ENCODE measurements at places on chromosomes 1 and 21.

GRCh38 chr1:97042551-97042950 lies 321.0 kb downstream of the PTBP2 start:
- no peak for DNase-seq

GRCh38 chr1:2202843-2203601 lies 8.4 kb upstream of the FAAP20 start:
- DNase-seq = no peak

DNA sequence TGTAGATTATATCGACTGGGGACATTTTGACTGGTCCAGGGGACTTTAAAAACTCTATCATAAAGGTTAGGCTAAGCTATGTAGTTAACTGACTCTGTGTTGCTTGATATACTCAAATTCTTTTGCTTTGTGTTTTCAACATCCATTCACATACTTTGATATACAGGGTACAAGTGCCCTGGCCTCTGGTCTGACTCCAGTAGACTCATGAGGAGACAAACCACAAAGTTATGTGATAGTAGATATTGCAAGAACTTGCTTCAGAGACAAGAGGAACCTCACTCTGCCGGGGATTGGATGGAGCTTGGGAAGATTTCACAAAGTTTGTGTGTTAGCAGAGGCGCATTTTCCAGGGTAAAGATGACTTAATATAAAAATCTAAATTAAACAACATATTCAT lies 1.3 kb downstream of the GORAB start:
- DNase-seq = no peak

DNA sequence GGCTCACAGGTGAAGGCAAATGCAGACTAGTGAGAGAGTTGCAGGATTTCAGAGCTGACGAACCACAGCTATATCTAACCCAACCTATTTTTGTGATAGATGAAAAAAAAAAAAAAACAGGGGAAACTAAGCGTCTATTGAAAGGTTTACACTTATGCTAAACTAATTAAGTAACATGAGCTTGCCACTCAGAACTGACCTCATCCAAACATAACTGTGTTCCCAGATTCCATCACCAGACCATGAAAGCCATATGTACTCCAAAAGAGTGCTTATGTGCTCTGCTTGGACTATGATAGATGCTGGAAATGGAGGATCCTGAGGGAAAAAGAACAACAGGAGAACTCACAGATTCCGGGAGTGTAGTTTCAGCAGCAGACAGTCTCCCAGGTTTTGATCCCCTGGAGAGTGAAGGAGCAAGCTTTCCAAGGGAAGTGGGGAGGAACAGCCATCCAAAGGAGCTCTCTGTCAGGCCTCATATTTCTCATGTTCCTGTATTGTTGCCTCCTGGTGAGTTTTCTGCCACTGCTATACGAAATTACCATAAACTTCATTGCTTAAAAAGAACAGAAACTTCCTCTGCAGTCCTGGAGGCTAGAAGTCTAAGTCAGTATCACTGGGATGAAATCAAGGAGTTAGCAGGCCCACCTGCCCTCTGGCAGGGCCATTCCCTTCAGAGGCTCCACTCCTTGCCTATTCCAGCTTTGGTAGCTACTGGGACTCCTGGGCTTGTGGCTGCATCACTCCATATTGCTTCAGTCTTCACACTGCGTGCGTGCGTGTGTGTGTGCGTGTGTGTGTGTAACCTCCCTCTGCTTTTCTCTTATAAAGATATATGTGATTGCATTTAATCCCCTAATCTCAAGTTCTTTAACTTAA lies 38.1 kb downstream of the NIBAN1 start:
- no peak for DNase-seq

DNA sequence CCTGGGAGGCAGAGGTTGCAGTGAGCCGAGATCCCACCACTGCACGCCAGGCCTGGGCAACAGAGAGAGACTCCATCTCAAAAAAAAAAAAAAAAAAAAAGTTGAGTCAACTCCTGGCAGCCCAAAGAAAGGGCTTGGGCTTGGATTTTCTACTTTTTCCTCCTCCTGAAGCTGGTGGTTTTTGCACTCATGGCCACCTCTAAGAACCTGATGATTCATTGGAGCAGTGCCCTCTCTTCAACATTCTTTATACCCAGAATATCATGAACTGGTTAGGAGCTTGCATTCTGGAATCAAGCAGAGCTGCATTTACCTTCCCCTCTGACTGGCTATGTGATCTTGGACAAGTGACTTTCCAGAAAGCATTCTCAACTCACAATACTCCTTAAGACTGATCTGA lies 3.5 kb upstream of the ACTA1 start:
- no peak for DNase-seq

GRCh38 chr21:31781737-31782136 lies 49.8 kb upstream of the SCAF4 start:
- DNase-seq = no peak

DNA sequence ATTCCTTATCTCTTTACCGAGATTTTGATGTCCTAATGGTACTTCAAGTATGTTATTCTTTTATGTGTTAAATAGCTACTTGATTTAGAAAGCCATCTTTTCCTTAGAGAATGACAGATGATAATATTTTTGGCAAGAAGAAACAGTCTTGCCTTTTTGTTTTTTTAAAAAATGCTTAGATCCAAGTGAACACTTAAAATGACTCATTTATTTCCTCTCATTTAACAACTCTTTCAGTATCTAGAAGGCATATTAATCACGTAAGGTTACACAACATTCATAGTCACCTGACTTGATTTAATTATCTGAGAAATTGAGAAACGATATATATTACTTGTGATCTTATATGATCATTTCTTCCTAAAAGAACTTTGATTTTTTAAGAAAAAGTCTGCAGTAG lies 52.4 kb downstream of the SUCO start:
- DNase-seq = no peak

DNA sequence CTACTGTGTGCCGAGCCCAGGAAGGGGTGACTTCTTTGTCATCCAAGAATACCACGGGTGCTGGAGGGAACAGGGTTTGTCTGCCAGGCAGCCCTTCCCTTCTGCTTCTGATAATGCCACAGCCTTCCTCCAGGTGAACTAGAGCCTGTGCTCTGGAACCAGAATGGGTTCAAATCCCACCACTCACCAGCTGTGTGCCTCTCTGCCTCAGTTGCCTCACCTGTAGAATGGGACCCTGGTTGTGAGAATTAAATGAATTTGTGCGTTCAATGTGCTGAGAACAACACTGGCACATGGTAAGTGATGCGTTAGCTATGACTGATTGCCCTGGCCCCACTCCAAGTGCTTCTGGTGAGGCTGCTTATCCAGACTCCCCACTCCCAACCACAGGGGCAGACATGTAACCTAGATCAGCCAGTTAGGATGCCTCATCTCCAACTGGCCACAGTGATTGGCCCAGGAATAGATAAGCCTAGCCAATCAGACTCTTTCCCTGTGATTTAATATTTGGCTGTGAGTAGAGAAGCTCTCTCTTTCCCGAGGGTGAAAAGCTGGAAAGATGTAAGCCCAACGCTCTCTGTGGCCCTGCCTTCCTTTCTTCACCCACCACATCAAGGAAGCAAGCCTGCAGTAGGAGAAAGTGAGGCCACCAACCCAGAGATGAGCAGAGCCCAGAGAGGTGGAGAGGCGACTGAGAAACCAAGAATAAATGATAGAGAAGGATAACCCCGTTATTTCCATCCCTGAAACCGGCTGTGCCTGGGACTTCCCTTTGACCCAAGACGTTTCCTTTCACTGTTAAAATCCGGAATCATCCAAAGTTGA lies 20.8 kb upstream of the LAPTM5 start:
- DNase-seq = no peak

DNA sequence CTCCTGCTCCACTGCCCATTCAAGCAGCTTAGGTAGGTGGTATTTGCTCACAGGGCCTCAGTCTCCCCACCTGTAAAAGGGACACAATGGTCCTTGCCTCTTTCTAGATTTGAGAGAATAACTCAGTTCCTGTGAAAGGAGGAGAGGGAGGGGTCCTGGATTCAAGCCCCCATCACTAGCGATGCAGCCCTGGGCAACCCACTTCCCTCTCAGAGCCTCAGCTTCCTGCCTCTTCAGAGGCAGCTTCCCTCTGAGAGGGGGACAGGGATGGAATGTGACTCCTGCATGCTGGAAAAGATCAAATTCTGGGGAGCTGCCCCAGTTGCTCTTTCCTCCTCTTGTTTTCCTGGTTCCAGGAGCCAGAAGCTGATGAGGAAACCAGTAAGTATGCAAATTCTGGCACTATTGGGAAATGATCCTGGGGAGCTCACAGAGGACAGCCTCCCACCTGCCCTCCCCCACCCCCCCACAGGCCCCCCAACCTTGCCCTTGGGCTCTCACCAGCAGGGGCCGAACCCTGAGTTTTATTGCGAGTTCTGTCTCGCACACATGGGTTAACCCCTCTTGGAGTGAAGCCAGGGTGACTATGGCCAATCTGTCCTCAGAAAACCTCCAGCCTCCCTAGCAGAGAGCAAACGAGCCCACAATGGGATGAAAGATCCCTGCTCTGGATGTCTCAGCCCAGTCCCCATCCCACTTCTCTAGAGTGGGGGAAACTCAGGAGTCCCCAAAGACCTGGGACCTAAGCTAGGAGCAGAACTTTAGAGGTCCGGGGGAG lies 11.7 kb downstream of the ZC3H12A start:
- no peak for DNase-seq

DNA sequence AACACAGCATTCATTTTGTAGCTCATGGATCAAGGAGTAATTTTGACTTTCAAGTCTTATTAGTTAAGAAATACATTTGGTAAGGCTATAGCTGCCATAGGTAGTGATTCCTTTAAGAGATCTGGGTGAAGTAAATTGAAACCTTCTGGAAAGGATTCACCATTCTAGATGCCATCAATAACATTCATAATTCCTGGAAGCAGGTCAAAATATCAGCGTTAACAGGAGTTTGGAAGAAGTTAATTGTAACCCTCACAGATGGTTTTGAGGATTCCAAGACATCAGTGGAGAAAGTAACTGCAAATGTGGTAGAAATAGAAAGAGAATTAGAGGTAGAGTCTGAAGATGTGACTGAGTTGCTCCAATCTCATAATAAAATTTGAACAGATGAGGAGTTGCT lies 216.6 kb downstream of the GREM2 start:
- DNase-seq = no peak

DNA sequence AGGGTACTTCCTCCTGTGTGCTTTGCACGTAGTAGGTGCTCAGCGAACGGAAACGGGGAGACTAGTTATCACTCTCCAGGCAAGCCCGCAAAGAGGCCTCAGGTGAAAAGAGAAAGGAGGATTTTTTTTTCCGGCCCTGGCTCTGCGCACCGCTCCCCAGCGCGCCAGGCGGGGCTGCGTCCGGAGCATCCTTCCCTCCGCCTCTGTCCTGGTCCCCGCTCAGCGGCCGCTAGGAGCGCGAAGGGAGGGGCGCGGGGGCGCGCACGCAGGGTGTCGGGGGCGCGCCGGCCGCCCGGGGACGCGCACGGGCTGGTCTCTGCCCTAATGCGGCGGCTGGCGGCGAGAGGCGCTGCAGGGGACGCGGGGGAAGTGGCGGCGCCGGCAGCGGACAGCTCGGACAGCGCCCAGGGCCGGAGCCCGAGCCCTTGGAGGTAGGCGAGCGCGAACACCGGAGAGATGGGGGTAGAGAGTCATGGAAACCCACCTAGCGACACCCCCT lies 42.3 kb upstream of the NFASC start:
- DNase-seq = peak; percentile 75

Measured in activated naive CD4-positive, alpha-beta T cell treated with anti-CD3 and anti-CD28 coated beads, Interleukin-2, amount 50 U/mL, for 72 hours (primary cell).